SK-N-SH (cell line): ENCODE measurements at places on chromosomes 3 and 15.

DNA sequence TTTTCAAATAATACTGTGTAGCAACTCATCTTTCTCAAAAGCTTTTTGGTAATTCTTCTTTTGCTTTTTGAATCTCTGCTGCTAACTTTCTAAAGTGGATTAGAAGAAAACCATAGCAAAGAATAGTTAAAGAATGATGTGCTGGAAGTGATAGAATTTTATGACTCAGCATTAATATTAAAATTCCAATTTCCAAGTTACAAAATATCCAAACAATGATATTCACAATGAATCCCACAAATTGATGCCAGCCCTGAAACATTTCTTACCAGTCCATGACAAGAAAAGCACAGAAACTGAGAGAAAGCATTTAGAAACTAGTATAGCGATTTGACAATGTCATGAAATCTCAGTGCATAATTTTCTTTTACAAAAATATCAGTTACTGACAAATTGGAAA, 482.2 kb downstream of the RBMS3 start:
- no peak for DNase-seq

DNA sequence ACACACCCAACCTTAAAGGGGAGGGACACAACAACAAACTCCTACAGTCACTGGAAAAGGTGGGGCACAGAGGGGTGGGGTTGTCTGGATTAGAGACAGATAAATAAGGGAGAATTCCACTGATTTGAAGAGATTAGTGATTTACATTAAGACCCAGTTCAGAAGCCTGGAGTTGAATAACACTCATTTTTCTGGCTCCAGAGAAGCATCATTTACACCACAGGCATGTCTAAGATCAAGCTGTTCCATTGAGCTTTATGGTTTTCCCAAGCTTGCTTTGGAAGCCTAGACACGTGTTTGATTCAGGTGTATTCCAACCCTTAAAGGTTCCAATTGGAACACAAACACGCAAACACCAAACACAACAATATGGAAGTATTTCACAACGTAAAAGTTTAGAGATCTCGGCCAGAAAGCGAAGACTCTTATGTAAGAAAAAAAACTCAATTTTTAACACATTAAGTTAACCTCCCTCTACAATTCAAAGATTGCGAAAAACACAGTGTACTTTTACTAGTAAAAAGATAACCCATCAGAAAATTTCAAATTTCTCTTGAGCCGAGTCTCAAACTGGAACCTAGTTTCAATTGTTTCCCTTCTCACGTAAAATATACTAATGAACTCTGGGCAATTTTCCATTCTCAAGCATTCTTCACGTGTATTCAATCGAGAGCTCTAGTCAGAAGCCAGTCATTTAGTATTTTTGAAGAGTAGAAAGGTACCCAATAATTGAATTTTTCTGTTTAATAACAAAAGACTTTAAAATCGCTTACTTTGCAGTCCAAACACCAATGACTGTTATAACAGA, 2.1 kb downstream of the TRA2B start:
- DNase-seq, result no peak

GRCh38 chr3:195129644-195130492, 141.1 kb downstream of the XXYLT1 start:
- DNase-seq, result no peak

DNA sequence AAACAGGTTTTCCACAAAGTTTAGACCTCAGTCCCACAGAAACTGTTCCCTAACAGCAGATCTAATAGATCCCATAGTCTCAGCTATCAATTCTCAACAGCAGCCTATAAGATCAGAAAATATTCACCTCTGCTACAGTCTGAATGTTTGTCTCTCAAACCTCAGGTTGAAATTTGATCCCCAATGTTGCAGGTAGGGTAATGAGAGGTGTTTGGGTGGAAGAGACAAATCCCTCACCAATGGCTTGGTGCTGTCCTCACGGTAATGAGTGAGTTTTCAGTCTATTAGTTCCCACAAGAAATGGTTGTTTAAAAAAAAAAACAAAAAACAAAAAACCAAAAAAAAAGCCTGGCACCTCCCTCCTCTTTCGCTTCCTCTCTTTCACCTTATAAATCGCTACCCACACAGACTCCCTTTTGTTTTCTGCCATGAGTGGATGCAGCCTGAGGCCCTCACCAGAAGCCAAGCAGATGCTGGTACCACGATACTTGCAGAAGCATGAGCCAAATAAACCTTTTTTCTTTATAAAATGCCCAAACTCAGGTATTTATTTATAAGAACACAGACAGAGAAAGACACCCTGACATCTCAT, 14.2 kb downstream of the ZNF280D start:
- DNase-seq, result no peak

GRCh38 chr3:43081796-43082195, 24.1 kb downstream of the POMGNT2 start:
- no peak for DNase-seq

DNA sequence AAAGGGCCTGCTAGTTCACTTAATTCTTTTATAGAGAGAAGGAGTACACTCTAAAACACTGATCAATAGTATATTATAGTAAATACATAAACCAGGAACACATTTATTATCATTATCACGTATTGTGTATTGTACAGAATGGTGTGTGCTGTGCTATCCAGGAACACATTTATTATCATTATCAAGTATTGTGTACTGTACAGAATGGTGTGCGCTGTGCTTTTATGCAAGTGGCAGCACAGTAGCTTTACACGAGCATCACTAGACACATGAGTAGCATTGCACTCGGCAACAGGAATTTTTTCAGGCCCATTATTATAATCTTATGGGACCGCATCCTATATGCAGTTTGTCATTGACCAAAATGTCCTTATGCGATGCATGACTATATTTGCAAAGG, 20.9 kb upstream of the MUC20 start:
- no peak for DNase-seq

- peak; percentile 66 for DNase-seq
These were observed 11.5 kb downstream of the APH1B start for GRCh38 chr15:63288778-63289378.

DNA sequence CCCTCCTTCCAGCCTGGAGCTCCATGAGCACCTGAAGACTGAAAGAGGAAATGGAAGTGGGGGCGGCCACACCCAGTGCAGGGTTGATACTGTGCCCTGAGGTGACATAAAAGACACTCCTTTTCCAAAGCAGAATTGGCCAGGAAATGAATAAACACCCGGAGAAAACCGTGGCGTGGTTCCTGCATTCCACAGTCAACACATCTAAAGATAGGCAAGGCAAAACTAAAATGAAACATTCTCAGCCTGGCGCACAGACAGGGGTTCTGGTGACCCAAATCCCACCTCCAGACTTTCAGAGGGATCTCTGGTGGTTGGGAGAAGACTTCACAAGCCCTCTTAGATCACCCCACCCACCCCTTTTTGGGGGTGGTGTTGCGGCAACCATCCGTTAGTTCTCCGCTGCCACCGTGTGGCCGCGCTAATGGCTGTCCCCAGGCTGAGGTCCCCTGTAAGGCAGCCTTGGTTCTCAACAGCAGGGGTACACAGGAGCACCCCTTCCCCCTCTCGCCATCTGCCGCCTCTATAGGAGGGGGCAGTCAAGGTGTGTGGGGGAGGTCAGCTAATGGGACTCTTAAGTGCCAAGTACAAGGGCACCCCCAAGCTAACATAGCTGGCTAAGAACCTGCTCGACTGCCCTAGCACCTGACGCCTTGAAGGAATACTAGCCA, 2.5 kb upstream of the MST1R start:
- DNase-seq, result peak; percentile 87

DNA sequence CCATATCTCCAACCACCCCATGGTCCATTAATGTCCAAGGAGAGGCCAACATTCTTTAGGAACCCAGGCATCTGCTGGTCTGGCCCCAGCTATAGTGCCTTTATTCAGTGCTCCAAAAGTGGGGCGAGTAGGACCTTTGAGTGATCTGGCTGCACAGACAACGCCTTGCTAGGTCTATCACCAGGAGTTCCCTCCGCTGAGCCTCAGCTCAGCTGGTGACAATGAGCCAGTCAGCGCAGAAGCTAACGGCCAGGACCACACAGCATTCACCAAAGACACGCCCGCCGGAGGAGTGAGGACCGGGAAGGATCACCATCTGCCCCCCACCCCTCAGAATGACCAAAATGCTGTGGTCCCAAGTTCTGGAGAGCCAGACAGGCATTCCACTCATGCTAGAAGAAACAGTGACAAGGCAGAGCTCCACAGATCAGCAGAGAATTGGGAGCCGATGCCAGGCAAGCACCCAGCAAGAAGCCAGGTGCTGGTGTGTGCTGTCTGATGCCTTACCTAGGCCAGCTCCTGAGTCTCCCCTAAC, 19.0 kb downstream of the TBC1D2B start:
- DNase-seq, result no peak

DNA sequence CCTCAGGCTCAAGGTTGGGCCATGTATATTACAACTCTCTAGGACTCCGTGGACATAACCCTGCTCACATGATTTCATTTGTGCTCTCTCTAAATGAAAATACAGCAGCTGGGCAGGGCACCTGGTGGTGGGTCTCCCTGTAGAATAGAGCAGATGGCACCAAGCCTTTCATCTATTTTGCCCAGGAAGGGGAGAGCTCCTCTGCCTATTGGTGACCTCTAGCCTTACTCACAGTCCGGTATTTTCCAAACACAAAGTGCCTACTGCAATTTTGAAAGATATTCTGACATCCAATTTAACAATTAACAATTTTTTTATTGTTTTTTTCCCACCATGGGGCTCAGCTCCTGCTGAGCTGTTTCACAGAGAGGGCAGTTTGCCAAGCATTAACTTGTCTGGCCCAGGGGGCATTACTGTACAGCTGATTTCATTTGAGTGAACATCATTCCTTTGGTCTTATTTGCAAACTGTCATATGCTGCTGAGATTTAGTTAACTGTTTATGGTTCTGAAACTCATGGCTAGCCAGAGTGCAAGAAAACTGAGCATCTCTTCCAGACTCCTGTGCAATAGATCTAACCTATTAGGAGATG, 474.0 kb downstream of the EPHB1 start:
- no peak for DNase-seq

- DNase-seq, result no peak
These were observed 306.2 kb downstream of the FOXP1 start for GRCh38 chr3:71277341-71277740.

DNA sequence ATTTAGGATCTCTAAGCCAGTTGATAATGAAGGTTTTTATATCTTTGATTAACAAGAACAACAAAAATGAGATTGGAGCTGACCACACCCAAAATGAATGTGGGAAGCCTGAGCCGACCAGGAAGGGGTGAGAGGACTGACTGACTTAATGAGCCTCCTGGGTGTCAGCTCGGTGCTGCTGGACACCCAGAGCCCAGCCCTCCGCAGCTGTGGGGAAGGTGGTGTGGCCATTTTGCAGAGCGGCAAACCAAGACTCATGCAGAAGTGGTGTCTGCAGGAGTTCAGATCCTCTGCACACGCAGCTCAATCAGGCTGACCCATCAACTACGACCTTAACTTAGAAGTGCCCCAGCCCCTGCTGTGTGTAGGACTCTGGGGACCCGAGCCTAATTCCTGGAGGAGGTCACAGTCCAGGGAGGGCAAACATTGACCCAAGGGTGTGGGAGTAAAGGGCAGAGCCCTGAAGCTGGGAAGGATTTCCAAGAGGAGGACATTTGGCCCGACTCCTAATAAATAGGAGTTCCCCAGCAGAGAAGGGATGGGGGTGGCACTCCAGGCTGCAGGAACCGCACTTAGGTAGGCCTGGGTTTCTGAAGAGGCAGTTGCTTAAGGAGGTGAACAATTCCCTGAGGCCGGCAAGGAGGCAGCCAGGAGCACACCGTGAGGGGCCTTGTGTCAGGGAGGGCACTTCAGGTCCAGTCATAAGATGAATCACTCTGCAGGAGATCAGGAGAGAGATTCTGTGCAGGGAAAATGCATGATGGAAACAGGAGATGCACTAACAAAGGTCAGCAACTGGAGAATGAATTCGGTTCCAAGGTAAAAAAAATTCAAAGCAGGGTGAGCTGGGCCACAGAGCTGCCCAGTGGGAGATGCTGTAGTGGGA, 197.1 kb upstream of the TPM1 start:
- DNase-seq, result no peak

GRCh38 chr15:75661100-75661755, 13.5 kb downstream of the SNX33 start:
- no peak for DNase-seq

DNA sequence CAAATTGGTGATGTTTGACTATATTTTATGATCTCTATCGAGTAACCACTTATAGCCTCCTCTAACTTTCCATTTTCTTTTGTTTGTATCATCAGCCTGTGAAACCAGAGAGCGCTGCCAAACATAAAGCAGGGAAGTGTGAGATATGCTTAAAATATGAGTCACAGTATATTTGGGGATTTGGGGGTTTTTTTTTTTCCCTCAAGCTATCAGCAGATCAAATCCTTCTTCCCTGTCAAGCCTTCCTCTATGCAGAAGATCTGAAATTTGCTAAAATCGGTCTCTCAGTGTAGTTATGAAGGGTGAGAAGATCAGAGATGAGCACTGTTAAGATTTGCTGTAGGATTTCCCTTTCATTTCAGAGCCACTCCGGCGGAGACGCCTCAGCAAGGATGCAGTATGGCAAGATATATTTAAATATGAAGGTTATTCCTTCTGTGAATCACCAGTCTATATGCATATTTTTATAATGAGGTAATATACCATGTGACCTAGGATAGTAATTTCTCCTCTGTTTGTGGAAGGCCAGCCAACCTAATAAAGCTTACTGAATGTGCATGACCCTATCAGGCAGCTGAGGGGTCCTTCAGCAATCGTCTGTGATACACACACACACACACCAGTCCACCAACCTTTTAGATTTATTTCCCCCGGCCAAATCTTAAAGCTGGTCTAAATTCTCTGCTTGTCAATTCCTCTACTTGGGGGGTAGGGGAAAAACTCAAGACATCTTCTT, 474.1 kb downstream of the FOXP1 start:
- DNase-seq, result no peak

DNA sequence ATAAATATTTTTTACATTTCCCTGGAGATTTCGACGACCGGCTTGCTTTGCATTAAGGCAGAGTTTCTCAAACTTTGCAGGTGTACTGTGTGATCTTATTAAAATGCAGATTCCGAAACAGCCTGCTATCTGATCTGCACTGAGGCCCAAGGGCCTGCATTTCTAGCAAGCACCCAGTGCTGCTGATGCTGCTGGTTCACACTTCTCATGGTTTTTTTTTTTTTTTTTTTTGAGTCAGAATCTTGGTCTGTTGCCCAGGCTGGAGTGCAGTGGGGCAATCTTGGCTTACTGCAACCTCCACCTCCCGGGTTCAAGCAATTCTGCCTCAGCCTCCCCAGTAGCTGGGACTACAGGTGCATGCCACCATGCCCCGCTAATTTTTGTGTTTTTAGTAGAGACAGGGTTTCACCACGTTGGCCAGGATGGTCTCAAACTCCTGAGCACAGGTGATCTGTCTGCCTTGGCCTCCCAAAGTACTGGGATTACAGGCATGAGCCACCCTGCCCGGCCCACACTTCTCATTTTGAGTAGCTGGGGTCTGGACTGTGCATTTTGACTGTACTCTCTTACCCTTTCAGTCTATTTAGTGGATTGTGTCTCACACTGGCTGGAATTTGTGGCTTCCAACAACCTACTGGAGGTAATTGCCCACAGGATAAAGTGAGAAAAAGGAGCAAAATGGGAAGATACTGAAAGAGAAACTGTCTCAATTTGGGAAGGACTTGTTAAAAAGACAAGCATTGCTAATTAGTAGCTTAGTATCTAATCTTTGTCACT, 94.1 kb downstream of the ITPR1 start:
- no peak for DNase-seq
